Mesenchymal stem cell (in vitro differentiated cells and primary cell): ENCODE measurements at places on chromosomes 5 and 9.

DNA sequence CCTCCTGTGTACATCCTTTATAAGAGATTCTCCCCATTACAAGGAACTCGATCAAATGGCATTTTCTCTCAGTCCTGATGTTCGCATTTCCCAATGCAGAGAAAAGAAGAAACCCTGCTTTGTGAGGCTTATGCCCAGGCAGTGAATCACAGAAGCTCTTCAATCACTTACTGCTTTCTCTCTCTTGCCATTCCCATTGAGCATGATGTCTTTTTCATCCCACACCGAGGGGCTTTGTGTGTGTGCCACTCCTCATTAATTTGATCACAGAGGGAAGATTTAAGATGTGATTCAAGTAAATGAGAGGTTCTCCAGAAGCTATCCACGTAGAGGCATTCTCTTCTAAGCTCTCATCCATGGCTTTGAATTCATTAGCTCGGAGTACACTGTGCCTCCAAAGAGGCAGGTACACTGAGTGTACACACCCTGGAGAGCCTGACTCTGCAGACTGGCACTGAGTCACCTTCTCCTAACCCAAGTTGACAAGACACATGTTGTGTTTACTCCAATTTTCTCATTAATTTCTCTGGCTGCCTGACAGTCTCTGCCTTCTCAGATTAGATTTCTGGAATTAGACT is 45.4 kb downstream of the MFAP3 start:
- no peak for DNase-seq
- H3K27ac ChIP-seq = no peak overlapping the region
- H3K27me3 ChIP-seq = no peaks in the 10 kb centered on the region
- H3K4me1 ChIP-seq = no peaks in the 10 kb centered on the region
- no peaks in the 10 kb centered on the region for H3K36me3 ChIP-seq

GRCh38 chr9:86843206-86843605 is 104.1 kb downstream of the GAS1 start:
- H3K4me3 ChIP-seq = no peak overlapping the region
- no peak overlapping the region for H3K27ac ChIP-seq
- H3K27me3 ChIP-seq = no peaks in the 10 kb centered on the region
- H3K36me3 ChIP-seq = no peaks in the 10 kb centered on the region

DNA sequence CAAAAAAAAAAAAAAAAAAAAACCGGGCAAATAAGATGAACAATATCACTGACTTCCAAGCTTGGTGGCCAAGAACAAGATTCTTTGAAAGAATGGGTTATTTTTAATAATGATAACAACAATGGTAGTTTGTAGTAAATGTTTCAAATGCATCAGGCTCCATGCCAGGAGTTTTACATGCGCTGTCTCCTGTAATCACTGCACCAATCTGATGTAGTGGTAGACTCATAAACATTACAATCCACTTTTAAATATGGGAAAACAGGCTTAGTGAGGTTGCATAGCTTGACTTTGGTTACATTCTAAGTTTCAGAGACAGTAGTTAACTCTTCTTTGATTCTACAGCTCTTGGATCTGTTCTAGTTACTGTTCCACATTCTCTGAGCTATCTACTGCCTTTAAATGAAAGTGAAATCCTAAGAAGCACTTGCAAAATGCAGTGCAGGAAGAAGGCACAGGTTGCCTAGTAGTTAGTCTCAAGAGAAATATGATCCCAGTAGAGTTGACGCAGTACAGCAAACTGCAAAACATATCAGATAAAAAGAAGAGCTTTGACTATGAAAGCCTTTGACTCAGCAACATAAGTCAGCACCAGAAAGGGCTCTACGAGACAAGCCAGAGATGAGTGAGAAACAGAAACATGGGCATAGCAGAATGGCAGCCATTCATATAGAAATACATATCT is 62.1 kb downstream of the PDE4D start:
- peak; percentile 86 for DNase-seq
- no peak overlapping the region for H3K4me3 ChIP-seq
- H3K27me3 ChIP-seq = peaks cover 23% of the 10 kb centered on the region
- no peak overlapping the region for H3K27ac ChIP-seq
- no peaks in the 10 kb centered on the region for H3K36me3 ChIP-seq
- no peaks in the 10 kb centered on the region for H3K4me1 ChIP-seq

GRCh38 chr9:130186839-130187522 is 14.8 kb downstream of the NCS1 start:
- H3K27me3 ChIP-seq = no peaks in the 10 kb centered on the region
- peak overlapping the region; percentile 53 for H3K4me3 ChIP-seq
- H3K36me3 ChIP-seq = peaks cover 17% of the 10 kb centered on the region
- peaks cover 63% of the 10 kb centered on the region for H3K4me1 ChIP-seq
- peak overlapping the region; percentile 86 for H3K27ac ChIP-seq
- DNase-seq = peak; percentile 80

DNA sequence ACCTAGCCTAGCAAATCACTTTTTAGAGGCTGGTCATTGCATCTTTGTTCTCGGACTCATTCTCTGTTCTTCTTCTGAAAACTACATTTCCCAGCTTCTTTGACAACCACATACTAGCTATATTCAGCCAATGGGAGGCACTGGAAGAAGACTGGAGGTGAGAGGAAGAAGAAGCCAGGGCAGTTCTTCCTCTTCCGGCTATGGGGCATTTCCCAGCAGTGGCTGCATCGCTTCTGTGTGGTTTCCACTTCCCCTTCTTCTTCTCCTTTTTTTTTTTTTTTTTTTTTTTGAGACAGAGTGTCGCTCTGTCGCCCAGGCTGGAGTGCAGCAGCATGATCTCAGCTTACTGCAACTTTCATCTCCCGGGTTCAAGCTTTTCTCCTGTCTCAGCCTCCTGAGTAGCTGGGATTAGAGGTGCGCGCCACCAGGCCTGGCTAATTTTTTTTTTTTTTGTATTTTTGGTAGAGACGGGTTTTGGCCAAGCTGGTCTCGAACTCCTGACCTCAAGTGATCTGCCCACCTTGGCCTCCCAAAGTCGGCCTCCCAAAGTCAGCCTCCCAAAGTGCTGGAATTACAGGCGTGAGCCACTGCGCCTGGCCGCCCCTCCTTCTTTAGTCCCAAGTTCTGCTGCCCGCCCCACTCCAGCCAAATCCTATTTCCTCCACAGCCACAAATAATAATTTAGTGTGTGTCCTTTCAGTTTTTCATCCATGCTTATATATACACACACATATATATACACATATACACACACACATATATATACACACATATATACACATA is 6.9 kb upstream of the UBAP1 start:
- no peaks in the 10 kb centered on the region for H3K4me1 ChIP-seq
- no peak overlapping the region for H3K4me3 ChIP-seq
- no peaks in the 10 kb centered on the region for H3K27me3 ChIP-seq
- H3K36me3 ChIP-seq = no peaks in the 10 kb centered on the region
